ENCODE measurements at places on chromosomes 6 and 20.

GRCh38 chr20:53656293-53657202 is 62.9 kb upstream of the ZNF217 start:
- no peak for DNase-seq

GRCh38 chr6:13413900-13414555 is 73.4 kb downstream of the GFOD1 start:
- DNase-seq = peak; percentile 17

DNA sequence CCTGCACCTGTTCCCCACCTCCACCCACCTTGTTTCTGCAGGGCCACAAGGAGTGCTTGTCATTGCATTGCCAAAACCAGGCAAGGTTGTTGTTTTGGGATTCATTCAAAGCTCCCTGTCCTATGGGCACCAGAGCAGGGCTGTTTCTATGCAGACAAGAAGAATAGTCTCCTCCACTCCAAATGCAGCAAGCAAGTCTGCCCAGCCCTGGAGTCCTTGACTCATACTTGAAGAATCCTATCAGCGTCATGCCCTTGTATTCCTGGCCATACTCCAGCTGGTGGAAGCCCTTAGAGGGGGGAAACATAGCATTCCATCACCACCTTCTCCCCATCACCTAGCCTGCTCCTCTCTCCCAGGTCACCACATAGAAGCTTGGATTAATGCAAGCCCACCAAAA is 145.3 kb upstream of the ECI2 start:
- DNase-seq = no peak

GRCh38 chr6:15626878-15627674 is 35.8 kb downstream of the DTNBP1 start:
- no peak for DNase-seq

- DNase-seq = no peak
Observed at GRCh38 chr6:30155520-30156261, 5.3 kb downstream of the TRIM10 start.

GRCh38 chr6:10976571-10976970 is 67.5 kb downstream of the ELOVL2 start:
- DNase-seq = no peak

GRCh38 chr6:115706324-115706723 is 354.4 kb downstream of the FRK start:
- DNase-seq = no peak

GRCh38 chr20:62198931-62199330 is 16.1 kb downstream of the MTG2 start:
- DNase-seq = no peak

DNA sequence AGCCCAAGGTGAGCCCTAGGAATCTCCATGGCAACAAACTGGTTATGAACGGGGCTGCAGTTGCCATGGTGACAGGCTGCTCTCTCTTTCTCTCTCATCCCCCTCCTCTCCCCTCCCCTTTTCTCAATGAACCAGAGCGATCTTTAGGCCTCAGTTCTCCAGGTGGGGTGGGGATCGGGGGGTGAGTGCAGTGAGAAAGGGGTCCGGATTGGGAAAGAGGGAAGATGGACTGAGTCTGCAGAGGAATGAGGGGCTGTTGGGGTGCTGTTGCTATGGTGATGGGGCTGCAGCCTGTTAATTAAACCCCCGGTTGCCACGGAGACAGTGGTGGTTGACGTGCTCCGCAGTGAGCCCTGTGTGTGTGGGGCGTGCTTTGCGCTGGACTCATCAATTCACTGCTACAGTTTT is 3.6 kb upstream of the SLC12A5 start:
- no peak for DNase-seq

DNA sequence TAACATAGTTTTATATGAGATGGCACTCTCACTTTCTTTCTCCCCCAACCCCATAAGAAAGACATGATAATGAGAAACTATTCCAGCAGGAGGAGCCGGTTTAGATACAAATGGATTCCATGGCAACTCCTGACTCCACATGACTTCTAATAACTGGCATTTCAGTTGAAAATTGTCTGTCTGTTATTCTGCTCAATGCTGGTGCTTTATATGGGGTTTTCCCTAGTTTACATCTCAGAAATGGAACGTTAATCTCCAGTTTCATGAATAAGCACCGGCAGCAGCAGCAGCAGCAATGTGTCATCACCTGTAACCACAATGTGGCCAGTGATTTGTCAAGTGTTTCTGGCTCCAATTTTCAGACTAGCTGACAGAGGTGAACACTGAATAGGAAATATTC is 8.0 kb upstream of the SIM1 start:
- peak; percentile 27 for DNase-seq

- no peak for DNase-seq
Observed at GRCh38 chr20:17889226-17889625, 79.4 kb downstream of the SNX5 start.

- no peak for DNase-seq
Observed at GRCh38 chr20:62387219-62387913, 463 bp downstream of the RPS21 start.

DNA sequence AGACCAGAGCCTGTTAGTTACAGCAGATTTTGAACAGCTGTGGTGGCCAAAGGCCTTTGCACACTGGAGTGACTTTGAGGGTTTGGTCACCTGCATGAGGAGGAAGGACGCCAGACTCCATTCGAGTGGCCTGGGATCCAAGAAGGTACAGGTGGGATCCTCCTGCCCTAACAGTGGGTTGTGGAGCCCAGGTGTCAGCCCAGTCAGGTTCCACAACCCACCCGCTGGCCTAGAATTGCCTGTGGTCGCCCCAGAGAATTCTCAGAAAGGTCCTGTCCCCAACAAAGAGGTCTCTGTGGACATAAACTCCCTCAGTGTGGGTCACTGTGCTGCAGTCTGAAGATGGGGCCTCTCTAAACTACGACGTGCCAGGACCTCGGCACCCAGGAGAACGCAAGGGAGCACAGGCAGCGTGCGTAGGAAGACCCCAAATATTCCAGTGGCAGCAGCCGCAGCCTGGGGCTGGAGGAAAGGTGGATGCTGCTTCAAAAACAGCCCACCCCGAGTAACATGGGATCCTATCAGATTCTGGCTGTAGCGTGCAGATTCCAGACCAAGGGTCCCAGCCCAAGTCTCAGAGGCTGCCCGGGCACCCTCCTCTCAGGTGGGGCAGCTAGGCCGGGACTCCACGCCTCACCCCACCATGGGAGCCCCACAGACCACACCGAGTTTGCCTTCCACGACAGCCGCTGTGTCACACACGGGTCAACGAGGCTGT is 16.0 kb downstream of the ACSS1 start:
- no peak for DNase-seq

DNA sequence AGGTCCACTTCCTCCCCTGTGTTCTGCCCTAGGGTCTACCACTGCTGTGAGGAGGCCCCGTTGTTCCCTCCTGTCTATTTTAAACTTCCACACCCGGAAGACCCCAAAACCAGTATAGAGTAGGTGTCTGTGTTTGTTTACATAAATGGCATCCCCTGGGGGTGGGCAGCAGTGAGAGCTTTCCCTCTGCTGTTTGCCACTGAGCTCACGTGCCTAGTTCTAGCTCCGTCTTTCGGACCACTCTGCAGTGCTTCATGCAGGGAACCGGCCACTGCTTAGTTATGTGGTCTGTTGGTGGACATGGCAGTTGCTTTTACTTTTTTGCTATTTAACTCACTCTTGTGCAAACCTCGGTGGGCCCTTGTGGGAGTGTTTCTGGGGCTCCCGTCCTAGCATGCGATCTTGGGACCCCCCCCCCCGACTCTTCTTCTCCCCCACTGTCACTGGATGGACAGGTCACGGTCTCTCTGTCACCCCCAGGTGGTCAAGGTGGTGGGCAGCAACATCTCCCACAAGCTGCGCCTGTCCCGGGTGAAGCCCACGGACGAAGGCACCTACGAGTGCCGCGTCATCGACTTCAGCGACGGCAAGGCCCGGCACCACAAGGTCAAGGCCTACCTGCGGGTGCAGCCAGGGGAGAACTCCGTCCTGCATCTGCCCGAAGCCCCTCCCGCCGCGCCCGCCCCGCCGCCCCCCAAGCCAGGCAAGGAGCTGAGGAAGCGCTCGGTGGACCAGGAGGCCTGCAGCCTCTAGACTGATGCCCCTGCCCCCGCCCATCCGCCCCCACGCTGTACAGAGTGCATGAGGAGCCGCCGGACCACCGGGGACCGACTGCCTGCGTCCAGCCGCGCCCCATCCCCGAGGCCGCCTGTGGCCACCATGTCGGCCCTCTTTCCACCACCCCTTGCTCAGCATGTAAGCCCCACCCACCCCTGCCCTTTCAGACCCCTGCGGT is 40.9 kb downstream of the VSTM2L start:
- no peak for DNase-seq

DNA sequence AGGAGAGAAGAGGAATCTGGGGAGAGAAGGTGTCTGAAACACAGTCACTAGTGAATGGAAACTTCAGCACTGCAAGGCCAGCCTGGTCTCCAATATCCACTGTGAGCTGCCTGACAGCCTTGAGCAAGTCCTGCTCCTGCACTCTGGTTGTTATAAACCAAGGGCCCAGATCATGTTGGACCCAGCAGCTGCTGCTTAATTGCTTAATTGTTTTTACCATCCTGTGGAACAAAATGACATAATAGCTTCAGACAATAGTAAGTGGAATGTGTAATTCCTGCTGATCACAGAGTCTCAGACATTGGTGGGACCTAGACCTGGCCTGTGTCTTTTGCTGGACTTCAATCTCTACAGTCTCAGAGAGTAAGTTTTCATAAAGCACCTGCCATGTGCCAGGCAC is 833.7 kb downstream of the TFAP2A start:
- DNase-seq = no peak

DNA sequence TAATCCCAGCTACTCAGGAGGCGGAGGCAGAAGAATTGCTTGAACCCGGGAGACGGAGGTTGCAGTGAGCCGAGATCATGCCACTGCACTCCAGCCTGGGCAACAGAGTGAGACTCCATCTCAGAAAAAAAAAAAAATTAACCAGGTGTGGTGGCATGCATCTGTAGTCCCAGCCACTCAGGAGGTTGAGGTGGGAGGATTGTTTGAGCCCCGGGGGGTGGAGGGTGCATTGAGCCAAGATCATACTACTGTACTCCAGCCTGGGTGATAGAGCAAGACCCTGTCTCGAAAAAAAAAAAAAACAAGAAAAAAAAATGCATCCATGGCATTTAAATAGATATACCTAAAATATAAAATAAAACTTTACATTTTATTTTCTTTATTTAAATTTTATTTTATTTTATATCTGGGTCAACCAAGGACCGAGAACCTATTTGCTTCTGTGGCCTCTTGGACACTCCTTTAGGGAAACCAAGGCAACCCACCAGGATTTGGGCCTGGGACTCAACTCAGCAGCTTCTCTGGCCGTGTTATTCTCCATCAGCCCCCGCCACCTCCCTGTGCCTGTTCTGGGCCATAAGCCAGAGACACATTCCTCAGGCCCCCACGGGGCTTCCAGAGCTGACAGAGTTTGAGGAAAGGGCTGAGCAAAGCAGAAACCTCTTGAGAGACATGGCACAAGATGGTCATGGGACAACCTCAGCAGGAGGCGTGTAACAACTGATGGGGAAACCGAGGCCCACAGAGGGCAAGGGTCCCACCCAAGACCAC is 6.2 kb downstream of the SNTA1 start:
- no peak for DNase-seq

DNA sequence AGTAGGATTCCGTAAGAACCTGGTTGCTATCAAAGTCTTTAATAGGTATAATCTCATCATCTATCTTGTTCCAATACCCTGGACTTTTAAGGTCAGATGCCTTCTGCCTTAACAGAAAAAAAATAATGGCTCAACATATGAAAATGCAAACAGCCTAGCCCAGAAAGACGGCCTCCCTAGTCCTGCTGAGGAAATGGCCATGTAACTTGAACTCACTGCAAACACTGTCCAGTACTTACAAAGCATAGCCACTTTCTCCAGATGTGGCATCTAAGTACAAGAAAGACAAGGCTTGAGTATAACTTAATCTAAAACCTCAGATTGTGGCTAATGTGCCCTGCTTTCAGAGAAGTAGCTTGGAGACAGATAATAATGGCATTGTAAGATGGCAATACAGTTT is 26.5 kb downstream of the FASTKD5 start:
- DNase-seq = no peak

GRCh38 chr20:51321343-51322163 is 221.0 kb downstream of the NFATC2 start:
- DNase-seq = no peak

- DNase-seq = no peak
Observed at GRCh38 chr6:161198176-161198575, 75.7 kb downstream of the AGPAT4 start.

DNA sequence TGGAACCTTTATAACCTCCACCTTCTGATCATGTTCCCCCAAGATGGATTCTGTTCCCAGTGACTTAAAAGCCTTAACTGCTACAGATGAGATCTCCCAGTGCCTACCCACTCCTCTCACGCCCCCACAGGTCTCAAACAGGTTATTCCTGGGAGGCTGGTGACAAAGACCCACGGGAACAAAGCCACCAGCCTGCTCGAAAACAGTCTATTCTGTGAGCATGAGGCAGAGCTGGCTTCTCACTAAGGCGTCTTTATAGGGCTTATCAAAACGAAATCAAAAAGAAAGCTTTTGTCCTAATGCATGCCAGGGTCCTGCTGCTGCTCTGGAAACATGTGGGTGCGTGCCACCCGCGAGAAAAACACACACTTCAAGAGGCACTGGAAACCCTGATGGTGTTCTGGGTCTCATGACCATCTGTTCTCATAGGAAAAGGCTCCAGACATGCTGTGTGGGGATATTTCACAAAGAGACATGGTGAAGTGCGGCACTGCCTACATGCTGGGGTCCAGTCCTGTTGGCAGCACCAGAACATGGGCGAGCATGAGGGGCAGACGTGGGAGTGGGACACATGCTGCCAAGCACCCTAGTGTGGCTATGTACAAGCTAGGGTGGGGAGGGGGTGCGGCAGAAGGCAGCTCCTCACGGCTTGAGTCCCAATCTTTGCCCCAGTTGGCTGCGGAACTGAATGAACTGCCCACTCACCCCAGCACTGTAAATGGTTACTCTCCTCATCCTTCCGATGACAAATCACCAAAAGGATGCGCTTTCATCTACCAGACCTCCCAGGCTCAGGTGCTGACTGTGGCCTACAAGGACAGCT is 2.1 kb downstream of the FKBP1A start:
- no peak for DNase-seq

DNA sequence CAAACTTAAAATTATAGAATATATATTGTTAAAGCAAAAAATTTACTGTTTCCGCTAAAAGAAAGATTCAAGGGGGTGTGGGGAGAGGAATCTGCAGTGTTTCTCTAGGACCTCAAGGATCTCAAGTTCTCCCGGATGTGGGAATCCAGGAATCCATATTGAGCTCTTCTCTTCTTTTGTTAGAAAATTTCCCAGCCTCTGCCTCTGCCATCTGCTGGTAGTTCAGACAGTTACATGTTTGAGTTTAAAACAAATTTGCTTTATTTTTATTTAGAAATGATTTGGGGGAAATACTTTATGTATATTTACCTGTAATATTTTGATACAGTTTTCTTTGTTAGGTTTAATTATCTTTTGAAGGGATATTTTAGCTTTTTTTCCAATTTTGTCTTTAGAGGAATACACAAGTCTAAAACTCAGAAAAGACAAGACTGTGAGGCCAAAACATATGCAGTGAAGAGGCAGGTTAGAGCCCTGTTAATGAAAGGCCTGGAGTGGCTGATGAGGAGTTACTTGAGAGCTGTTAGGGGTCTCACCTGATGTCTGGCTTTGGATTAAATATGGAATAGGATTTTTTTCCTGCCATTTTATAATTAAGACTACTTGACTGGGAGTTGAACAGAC is 268.8 kb downstream of the ARID1B start:
- no peak for DNase-seq

Measured in stimulated activated CD4-positive, alpha-beta T cell treated with anti-CD3 and anti-CD28 coated beads, Interleukin-2, amount 100 ng/mL, for 24 hours (primary cell).